ENCODE measurements at places on chromosomes 7 and 10.
A peak's percentile ranks its signal among the peaks of the same experiment; 100 is the strongest.

DNA sequence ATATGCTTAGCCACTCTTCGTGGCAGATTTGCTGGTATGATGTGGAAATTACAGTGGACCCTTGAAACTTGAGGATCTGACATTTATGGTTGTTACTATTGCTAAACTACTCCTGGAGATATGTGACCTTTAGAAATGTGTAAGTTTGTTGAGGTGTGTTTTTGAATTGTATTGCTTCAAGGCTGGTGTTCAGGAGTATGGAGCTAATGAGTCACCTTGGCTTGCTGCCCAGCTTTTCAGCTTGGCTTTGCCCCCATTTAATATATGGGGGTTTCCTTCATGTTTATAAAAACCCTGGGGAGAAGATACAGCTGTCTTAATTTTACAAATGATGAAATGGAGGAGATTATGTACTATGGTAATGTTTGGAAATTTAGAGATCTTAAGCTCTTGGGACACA lies 11.6 kb downstream of the HBP1 start:
- DNase-seq = peak; percentile 58

- DNase-seq = no peak
These were observed 21.6 kb downstream of the KIFBP start for GRCh38 chr10:69010151-69010640.

- no peak for DNase-seq
These were observed 493.1 kb downstream of the XPNPEP1 start for GRCh38 chr10:109430043-109430760.

- no peak for DNase-seq
These were observed 27.3 kb upstream of the EN2 start for GRCh38 chr7:155430606-155431005.
